ENCODE measurements at places on chromosomes 2 and 18.

- no peak for DNase-seq
Measured at GRCh38 chr2:164485541-164485940, 135.7 kb downstream of the GRB14 start.

DNA sequence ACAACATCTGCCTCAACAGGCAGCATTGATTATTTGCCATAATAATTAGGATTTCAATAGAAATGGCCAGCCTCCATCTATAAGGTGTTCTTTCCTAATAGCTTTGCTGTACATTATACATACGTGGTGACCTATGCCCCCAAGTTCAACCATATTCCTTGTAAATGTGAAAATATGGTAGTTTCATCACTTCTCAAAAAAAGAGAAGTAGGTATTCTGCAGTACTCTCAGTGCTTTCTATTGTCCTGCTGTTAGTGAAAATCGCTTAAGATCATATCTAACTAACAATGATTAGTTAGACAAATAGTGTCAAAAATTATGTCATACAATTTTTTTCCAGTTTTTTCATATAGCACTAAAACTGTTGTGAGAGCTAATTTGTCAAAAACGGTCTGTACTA is 79.6 kb downstream of the SLC4A10 start:
- DNase-seq = no peak

GRCh38 chr2:98379311-98380202 is 33.3 kb downstream of the CNGA3 start:
- no peak for DNase-seq

DNA sequence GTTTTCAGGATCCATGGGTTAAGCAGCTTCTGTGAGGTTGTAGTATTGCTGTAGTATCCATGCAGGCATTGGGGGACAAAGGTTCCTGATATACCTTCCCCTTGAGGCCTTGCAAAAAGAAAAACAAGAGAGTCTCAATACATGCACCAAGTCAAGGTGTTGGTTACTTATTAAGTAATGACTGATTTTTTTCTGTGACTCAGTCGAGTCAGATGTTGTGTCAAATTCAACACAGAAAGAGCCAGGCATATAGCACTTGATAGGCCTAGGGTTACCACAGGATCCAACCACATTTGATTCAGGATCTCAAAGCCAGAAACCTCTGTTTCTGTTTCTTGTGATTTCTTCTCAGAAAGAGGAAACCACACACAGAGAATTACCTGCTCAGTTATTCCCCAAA is 24.9 kb upstream of the CD8A start:
- DNase-seq = no peak

DNA sequence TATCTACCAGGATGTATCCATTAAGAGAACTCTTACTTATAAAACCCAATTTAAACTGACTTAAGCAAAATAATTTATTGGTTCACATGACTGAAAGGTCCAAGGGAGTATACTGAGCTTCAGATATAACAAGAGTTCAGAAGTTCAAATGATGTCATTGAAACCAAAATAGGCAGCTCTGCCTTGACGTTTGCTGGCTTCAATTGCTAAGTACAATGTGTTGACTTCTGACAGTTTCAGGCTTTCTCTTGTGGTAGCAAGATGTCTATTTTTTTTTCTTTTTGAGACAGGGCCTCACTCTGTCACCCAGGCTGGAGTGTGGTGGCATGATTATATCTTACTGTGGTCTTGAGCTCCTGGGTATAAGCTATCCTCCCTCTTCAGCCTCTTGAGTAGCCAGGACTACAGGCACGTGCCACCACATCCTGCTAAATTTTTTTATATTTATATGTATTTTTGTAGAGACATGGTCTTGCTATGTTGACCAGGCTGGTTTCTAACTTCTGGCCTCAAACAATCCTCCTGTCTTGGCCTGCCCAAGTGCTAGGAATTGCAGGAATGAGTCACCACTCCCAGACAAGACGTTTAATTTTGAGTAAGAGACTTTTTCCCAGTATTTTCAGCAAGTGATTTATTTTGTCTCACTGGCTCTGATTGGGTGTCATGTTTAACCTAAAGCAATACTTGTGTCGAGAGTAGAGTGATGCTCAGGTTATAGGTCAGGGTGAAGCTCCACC is 184.8 kb downstream of the NR4A2 start:
- DNase-seq = no peak

DNA sequence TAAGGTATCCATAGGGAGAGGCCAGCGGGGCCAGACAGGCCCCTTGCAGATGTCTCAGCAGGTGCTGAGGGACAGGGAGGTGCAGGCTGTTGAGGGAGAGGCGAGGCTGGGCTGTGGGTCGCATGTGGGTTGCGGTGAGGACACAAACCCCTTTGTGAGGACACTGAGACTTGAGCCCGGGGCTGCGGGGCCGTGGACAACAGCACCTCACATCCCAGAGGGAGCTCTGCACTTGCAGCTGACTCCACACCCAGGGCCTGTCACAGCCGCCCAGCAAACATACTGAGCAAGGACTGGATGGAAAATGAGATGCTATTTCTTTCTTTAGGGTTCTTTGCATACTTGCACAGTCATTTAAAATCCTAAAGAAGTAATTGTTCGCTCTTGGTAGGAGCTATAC is 95.3 kb upstream of the NFATC1 start:
- DNase-seq = no peak

- no peak for DNase-seq
Measured at GRCh38 chr2:118372886-118373830, 284.9 kb downstream of the INSIG2 start.

- DNase-seq = no peak
Measured at GRCh38 chr2:219297766-219298456, 11.3 kb downstream of the PTPRN start.

GRCh38 chr2:228575897-228576296 is 394.4 kb upstream of the SPHKAP start:
- DNase-seq = no peak

DNA sequence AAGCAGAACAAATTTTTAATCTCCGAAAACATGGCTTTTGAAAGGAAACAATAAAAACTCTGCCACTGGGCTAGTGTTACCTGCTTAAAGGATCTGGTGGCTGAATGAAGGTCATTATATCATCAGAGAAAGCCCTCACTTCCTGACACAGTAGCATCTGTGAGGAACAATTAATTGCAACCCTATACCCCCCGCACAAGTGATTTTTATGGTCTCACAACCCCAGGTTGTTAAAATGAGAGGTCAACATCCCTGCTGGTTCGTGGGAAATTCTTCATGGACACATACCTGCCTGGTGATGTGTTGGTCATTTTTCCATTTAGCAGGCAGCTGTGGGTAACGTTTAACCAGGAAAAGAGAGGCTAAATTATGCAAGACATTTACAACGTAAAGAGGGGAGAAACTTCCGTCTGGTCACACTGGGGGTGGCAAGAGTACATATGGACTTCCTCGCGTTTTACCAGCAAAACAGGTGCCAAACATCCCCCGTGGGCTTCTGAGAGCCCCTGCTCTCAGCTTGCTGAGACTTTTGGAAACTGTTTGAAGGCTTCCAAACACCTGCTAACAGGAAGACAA is 29.2 kb downstream of the NIFK start:
- no peak for DNase-seq

DNA sequence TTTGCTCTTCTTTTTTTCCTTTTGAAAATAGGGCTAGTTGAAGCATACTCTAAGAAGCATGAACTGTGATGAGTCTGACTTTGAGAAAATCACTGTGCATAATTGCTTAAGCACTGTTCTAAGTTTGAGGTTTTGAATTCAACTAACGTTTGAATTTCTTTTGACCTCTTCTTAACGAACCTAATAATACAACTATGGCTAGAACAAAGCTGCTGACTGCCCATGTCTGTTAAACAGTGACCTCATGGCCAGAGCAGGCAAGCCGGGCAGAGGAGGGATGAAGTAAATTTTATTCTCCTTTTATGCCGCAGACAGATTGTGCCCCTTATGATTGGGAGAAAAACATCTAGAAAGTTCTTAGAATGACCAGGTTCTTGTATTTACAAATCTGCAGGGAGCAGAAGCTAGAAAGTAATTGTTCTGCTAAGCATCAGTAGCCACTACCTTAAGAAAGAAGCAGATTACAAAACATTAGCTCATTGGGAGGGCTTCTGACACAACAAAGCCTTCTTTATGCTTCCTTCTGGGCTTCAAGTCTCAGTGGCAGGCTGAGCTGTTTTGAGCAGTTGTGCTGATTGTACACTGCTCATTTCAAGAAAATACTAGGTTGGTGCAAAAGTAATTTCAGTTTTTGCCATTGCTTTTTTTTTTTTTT is 97.8 kb upstream of the RASGRP3 start:
- DNase-seq = no peak

DNA sequence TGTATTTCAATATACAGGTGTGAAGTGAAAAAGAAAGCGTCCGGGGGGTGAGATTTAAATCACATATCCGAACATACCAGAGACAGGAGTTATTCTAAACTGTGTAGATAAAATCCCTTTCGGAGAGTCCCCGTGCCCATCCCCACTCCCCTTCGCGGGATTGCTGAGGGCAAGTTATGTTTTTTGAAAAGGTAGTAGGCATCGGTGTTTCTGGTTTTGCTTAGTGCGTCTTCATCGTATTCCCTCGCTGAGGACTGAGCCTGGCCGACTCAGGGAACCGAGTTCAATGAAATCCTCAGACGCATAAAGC is 583.4 kb downstream of the ZEB2 start:
- DNase-seq = no peak

DNA sequence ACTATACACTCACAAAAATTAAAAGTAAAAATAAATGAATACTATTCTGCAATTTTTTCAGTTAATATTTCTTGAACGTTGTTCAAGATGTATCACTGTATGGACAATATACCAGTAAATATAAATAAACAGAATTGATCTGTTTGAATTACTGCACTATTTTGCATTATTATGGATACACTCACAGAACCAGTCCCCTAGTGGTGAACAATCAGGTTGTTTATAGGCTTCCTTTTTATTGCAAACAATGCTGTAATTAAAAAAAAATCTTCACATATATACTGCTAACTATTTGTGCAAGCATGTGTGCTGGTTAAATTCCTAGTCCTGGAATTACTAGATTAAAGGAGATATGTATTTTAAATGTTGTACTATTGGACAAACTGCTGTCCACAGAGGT is 306.0 kb downstream of the FBXO15 start:
- no peak for DNase-seq

- no peak for DNase-seq
Measured at GRCh38 chr2:130286983-130287655, 55.6 kb upstream of the IMP4 start.

- peak; percentile 31 for DNase-seq
Measured at GRCh38 chr2:101736861-101737291, 39.4 kb downstream of the MAP4K4 start.

GRCh38 chr18:21064347-21064746 is 47.3 kb downstream of the ROCK1 start:
- DNase-seq = no peak

DNA sequence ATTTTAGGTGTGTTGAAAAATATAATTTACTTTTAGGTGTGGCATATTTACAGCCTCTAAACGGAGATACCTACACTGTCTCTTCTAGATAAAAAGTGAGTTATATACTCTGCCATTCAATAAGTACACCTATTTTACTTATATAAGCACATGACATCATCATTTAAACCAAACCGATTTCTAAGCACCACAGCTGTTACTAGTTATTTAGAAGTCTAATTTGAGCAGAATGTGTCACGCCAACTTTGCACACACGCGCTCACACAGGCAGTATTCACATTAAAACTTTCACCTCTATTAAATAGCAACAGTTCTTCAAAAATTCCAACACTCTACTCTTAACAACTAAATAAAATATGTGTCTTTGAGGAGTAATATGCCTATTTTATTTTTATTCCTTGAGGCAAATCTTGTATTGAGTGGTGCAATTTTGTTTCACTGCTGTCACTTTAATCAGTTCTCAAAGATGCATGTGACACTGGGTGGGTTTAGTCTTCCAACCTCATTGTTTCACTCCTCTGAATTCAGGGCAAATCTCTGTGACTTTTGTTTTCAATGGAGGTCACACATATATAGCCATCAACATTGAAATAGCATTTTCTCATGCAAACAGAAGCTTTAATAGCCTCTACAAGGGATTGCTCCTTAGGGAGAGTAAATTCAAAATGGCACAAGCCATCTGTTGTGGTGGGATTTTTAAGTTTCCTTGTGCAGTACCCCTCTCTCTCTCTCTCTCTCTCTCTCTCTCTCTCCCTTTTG is 721.0 kb downstream of the PLCL1 start:
- no peak for DNase-seq

GRCh38 chr2:40348665-40349064 is 103.2 kb downstream of the SLC8A1 start:
- DNase-seq = no peak

GRCh38 chr2:113211226-113212105 is 37.7 kb downstream of the PSD4 start:
- no peak for DNase-seq

- no peak for DNase-seq
Measured at GRCh38 chr2:109331081-109331480, 202.1 kb downstream of the SH3RF3 start.

DNA sequence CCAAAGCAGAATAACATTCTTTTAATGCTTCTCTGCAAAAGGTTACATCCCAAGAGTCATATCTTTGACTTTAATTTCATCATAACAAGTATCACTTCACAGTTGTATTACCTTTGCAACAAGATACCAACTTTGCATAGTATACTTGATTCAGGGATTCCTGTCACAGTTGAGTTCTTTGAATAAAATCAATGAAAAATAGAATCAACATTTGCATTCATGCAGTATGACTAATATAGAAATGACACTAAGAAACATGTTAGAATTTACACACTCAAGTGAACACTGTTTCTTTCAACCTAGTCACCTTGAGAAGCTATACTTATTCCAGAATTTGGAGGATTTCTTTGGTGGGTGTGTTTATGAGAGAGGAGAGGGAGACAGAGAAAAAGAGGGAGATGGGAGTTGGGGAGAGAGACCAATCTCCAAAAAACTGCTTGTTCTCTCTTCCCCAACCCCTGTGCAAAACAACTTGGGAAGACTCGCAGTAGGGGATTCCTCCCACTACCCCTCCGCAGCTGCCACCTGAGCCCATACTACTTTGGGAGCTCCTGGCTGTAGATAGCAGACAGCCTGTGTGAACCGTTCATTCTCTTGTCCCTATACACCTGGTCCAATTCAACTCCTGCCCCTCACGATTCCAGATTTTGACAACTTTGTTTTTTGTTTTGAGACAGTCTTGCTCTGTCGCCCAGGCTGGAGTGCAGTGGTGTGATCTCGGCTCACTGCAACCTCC is 57.7 kb downstream of the PELI1 start:
- no peak for DNase-seq

- DNase-seq = no peak
Measured at GRCh38 chr18:13548966-13549879, 177.1 kb downstream of the FAM210A start.

- DNase-seq = no peak
Measured at GRCh38 chr18:23635283-23636070, 27.2 kb downstream of the ANKRD29 start.

Data from stimulated activated CD8-positive, alpha-beta memory T cell treated with anti-CD3 and anti-CD28 coated beads, Interleukin-15, amount 100 ng/mL, for 48 hours (primary cell).